ENCODE measurements at places on chromosomes 1 and 21.

DNA sequence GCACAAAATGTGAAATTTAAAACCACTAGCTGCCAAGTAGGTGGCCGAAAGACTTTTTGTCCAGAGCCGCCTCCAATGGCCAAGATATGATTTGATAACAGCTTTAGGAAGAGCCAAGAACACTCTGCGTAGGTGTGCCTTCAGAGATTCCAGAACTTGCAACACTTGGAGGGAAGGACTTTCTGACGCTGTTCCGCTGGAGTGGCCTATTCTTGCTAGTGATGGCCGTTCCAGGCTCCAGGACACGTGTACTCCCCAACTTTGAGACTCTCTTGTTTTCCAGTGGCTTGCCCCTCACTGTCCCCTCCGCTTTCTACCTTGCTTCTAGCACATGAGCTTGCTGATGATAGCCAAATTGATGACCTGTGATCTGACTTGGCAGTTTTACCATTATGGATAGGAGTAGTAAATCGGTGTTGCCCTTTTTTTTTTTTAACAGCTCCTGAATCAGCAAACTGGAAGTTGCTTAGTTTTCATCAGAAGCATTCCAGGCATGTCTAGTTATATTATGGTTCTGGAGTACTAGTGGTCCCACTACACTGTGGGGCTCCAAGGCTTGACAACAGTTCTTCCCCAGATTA, 1.0 kb downstream of the PRDX6 start:
- peak; percentile 59 for DNase-seq

- DNase-seq: no peak
These were observed 1.3 kb downstream of the TTLL7 start for GRCh38 chr1:83997631-83998030.

GRCh38 chr1:33387625-33388024, 43.3 kb downstream of the PHC2 start:
- no peak for DNase-seq

DNA sequence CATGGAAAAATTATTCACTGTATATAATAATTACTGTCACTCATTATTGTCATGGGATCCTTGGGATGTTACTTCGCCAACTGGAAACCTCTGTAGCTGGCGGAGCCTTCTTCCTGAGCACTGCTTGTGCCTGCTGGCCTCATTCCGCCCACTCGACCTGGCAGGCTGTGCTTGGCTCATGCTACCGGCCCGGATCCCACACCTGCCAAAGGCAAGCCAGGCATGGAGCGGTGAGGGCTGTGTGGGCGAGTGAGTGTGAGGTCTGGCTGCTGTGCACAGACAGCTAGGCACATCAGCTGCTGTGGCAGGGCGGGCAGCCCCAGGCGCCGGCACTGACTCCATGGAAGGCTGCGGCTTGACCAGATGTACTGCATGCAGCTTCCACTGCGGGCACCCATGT, 78.4 kb downstream of the DISP1 start:
- no peak for DNase-seq

- DNase-seq: no peak
These were observed 42.6 kb downstream of the CCDC18 start for GRCh38 chr1:93223023-93223675.

DNA sequence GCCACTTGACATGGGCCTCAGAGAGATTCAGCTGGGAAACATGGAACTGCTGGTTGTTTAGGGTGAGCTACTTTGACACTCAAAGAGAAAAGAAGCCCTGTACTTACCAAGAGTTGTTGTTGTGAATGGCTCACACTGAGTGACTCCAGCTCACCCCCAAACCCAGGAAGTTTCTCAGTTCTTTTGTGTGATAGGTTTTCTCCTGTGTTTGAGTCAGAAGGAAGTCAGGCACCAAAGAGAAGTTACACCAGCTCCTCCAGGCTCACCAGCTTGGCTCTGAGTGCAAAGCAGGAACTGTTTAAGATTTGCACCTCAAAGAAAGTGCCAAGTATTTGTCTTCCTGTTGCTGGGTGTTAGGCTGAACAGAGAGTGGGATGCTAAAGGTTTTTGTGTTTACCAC, 111.2 kb upstream of the PROX1 start:
- DNase-seq: no peak

DNA sequence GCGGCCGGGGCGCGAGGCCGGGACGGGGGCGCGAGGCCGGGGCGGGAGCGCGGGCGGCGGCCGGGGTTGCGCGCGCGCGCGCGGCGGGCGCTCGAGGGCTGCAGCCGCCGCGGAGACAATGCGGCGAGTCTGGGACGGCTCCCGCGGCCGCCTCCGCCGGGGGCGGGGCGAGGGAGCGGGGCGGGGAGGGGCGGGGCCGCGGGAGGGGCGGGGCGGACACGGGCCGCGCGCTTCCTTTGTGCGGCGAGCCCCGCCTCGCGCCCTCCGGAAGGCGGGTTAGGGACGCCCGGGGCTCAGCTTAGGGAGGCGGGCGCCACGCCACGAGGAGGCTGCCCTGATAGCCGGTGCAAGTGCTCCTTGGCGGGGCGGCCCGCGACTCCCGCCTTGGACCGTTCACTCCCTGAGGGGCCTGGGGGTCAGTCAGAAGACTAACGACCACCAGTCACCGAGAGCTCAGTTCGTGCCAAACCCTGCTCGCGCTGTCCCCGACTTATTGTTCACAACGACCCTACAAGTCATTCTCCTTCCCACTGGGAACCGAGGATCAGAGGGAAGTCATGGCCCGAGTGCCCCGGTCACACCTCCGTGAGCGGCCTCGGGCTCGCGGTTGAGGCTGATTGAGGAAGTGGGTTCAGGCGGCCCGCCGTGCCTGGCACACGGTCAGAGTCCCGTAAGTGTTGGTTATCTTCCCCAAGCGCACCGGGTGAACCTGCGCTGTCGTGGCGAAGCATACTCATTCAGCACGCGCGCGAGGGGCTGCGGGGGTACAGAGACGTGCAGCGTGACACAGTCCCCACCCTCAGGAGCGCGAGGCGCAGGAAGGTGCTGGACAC, 29.1 kb upstream of the A3GALT2 start:
- DNase-seq: peak; percentile 85

DNA sequence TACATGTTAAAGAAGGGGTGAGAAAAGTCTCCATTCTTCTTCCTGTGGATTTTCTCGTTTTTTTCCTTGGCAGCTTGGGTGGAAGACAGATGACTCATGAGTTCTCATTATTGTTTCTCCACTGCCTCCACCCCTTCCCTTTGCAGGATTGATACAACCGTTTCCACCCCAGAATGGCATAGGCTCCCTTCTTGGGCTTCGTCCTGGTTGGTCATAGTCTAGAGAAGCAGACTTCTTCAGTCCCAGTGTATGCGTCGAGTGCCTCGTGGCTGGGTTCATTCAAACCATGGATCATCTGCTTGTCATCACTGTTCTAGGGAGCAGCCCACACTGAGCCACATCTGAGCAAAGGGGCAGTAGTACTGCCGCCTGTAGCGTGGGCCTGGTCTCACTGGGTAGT, 13.7 kb downstream of the PTGFRN start:
- DNase-seq: no peak
